Caki2 (cell line): ENCODE measurements at places on chromosomes 12 and 14.
A peak's percentile ranks its signal among the peaks of the same experiment; 100 is the strongest.

DNA sequence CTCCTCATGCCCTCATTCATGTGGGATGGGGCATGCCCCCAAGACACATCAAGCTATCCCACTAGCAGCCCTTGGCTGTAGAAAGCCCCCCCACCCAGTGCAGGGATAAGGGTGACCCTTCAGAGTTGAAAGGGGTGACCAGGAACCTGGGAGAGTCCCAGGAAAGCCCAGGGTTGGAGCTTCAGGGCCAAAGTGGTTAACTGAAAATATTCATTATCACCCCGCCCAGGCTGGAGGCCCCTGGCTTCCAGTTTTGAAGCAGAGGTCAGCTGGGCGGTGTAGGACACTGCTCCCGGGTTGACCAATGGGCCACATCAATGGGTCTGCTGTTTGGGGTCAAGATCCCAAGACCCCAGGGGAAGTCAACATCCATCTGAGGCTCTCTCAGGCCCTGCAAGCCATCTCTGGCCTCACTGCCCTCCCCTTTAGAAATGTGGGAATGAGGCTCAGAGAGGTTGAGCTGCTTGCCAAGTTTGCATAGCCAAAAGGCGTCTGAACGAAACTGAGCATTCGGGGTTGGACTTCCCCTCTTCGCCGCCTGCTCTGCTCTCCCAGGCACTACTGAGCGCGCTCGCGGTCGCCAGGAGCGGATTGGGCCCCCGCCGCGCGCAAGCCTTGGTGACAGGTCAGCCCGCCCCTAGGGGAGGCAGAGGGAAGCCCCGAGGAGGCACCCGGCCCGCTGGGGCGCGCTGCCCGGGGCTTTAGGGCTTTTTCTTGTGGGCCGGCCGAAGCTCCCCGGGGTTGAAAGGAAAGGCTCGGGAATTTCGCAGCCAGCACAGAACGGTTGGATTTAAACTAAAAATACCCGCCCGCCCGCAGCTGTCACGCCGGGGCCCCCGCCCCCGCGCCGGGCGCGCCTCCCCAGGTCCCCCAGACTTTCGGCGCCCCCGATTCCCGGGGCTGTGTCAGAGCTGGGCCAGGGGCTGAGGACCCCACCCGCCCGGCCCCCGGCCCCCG lies 576 bp downstream of the SYNE3 start:
- DNase-seq, result peak; percentile 30

GRCh38 chr12:127296591-127296990 lies 970.4 kb upstream of the TMEM132C start:
- no peak for DNase-seq

DNA sequence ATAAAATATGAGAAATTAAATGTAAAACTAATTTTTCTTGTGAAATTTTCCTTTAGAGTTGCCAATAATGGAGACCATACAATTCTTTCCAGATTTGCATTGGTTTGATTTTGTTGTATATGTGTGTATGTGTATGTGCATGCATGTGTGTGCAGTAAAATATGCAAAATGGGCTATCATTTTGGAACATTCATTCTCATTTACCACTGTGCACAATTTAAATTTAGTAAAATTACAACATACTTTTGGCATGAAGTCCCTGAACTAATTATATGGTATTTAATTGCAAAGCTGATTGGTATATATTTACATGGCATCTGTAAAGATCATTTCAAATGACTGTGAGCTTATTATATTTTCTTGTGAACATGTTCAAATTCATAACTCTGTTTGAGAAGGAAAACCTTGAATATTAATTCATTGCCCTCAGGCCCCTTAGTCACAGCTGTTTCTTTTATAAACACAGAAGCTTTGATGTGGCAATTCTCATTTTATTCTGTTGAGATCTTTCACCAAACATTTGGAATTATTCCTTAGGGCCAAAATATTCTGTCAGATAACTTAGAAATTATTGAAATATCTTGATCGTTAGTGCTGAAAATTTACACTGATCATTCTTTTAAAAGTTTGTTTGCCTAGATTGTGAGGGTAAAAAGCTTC lies 17.6 kb downstream of the KERA start:
- no peak for DNase-seq

- no peak for DNase-seq
These were observed 4.6 kb downstream of the ANO6 start for GRCh38 chr12:45220363-45220931.

GRCh38 chr12:86256163-86256562 lies at the start of gene MGAT4C:
Gene MGAT4C, minus strand, starts transcription at chr12:86256391.
- DNase-seq, result no peak

DNA sequence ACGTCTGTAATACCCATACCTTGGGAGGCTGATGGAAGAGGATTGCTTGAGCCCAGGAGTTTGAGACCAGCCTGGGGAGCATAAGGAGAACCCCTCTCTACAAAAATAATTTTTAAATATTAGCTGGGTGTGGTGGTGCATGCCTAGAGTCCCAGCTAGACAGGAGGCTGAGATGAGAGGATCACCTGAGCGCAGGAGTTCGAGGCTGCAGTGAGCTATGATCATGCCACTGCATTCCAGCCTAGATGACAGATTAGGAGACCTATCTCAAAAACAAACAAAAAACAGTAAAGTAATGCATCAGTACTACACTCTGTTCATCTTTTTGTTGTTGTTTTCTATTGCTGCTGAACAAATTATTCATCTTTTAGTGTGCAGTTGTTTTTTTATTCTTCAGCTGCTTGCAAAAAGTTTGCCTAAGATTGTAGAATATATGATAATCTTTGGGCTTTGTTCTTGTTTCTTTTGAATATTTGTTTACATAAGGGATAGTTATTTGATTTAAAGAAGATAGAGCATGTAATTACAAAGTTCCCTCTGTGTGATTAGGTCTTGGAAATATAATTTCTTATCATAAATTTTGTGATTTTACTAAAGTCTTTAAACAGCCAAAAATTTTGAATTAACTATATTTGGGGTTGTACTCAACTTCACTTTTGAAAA lies 8.2 kb downstream of the ARHGAP5 start:
- DNase-seq, result no peak

DNA sequence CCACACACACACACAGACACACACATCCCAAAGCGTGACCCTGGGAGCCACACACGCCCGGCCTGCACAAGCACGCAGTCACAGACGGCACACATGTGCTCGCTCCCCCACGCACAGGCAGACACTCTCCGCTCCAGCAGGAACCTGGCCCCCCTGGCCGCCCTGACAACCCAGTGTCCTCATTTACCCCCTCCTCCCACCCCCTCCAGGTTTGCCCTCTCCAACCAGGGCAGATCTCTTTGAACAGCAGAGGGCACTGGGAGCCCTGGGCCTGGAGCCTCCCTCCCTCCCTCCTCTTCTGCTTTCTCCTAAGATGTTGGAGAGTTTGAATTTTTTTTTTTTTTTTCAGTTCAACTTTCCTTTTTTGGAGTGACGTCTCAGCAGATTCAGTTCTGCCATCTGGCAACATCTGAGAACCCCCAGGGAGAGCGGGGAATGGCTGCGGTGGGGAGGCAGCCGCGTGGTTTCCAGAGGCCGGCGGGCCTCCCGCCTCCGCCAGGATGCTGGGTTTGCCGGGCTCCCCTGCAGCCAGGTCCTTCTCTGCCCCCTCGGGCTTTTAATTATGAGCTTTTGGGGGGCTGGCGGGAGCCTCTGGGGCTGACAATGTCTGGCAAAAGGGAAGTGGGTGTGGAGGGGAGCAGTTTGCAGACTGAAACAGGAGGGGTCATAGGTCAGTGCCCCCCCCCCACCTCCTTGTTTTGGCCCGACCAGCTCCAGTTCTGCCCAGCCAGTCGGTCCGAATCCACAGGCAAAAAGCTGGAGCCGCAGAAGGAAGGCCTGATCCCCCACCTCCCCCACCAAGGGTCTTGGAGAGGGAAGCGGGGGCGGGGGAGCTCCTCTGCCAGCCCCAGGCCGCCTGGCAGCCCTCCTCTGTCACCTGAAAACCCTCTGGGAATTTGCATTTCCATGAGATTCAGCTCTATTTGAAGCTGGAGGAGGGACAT lies 1.3 kb upstream of the NCOR2 start:
- DNase-seq, result peak; percentile 45

DNA sequence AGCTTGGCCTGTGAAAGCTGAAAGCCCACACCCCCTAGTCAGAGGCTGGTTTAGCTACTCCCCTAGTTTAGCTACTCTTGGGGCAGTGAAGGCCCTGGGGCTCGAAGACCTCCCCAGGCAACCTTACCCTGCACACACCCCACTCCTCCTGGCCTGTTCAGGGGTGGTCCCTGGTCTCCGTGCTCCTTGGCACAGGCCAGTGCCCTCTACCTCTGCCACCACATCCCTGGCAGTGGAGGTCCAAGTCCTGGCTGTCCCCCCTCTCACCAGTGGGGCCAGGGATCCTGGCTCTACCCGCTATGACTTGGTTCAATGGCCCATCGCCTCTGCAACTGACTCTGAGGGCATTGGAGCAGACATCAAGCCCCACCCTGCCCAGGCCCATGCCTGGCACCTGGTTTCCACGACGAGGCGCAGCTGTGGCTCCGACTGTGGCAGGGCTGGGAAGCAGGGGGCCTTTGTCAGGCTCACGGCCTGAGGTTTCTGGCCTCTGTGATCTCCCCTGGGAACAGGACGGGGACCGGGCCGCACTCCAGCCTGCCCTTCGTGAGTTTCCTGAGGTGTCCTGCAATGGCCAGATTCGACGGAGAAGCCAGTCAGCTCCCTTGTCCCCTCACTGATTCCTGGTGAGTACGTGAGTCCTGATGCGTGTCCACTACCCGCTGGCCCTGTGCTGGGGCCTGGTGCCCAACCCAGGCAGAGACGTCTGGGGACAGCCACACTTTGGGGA lies 5.7 kb downstream of the TMEM121 start:
- no peak for DNase-seq

GRCh38 chr14:103568952-103569351 lies 6.2 kb downstream of the COA8 start:
- DNase-seq, result no peak

DNA sequence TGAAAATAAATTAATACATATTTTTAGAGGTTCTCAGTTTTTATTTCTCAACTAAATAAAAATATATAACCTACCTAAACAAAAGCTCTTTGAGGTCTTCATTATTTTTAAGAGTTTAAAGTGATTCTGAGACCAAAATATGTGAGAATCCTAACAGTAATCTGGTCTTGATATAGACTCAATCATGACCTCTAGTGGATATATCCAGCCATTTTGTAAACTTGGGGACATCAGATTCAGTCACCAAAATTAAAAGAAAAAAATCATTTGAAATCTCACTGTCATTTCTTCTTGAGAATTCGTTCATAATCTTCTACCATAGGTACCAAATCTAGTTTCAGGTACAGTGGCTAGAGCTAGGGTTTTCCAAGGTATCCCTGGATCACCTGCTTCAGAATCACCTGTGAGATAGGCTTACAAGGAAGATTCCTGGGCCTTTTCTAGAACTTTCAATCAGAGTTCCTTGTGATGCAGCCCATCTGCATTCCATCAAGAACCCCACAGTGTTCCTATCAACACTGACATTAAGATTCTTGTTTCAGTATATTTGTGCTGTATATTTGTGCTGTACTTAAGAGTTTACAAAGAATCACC lies 214.9 kb downstream of the ADAMTS20 start:
- peak; percentile 44 for DNase-seq

GRCh38 chr14:26896447-26896846 lies 298.6 kb upstream of the NOVA1 start:
- no peak for DNase-seq

DNA sequence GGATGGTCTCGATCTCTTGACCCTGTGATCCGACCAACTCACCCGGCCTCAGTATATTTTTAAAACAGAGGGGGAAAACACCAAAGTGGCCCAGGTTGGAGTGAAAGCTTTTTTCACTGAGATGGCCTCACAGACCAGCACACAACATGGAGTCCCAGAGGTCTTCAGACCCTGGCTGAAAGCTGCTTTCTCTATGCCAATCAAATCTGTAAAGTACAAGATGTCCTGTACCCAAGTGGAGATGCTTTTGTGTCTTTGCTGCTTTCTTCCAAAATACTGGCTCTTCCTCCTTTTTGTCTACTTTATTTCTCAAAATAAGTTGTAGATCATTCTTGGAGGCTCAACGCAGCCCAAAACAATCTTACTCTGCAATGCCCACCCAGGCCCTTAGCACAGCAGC lies 214.8 kb downstream of the MED13L start:
- DNase-seq, result no peak

DNA sequence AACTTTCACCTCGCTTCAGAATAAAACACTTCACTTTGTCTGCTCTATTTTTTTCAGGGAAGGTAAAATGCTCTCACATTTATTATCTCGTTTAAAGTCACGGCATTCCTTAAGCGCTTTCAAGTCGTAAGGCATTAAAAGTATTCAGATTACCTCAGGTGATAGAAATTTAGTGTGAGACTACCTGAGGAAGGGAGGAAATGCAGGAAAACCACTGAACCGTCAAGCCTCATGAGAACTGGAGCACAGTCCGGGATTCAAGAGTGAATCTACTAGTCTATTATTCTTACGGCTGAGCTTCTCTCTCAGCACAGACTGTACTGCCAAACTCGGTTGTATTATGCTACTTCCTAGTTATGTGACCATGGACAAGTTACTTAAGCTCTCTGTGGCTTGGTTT lies 8.3 kb upstream of the PPFIBP1 start:
- peak; percentile 74 for DNase-seq

DNA sequence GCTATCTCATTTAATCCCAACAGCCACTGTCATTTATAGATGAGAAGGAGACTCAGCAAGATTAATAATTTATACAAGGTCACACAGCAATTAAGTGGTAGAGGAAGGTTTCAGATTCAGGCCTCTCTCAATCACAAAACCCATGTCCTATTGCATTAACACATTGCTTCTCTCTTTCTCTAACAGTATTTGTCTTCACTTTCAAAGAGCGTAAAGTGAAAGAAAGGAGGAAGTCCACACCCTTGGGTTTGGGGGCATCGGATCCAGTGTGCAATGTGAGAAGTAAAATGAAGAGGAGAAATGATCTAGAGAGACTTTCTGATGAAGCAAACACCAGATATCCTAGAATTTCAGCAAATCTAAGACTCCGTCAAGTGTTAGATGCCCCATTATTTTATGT lies 7.0 kb upstream of the VRK1 start:
- DNase-seq, result no peak

DNA sequence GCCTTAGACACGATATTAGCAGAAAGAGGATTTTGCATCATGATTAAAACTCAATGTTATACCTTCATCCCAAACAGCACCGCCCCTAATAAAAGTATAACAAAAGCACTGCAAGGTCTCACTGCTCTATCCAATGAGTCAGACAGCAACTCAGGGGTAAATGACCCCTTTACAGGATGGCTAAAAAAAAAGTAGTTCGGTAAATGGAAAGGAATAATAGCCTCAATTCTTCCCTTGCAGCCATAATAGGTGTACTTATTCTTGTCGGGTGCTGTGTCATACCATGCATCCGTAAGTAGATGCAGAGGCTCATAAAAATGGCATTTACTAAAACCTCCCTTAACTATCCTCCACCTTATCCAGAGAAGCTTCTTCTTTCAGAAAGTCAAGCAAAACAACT lies 53.9 kb upstream of the AP4S1 start:
- no peak for DNase-seq

DNA sequence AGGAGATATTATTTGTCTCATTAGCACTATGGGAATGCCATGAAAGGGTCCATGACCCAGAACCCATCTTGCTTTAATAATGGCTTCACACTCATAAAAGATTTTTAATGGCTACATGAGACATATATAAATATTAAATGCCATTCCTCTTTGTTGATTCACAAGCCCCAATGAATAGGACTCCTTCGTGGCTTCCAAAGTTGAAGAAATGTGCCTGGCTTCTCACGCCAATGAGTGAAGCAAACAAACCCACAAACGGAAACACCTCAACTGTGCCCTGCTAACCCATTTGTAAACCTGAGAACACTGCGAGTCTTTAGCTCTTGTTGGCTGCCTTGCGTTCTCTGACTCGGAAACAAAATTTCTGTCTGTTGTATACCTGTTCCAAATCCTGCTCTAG lies 381.7 kb upstream of the DDHD1 start:
- no peak for DNase-seq

- DNase-seq, result peak; percentile 24
These were observed 12.2 kb upstream of the SPTB start for GRCh38 chr14:64891839-64892375.

- no peak for DNase-seq
These were observed 349.5 kb downstream of the GXYLT1 start for GRCh38 chr12:41795051-41795600.
